Fibroblast of skin of right biceps (primary cell): ENCODE measurements at places on chromosomes 6 and 20.

DNA sequence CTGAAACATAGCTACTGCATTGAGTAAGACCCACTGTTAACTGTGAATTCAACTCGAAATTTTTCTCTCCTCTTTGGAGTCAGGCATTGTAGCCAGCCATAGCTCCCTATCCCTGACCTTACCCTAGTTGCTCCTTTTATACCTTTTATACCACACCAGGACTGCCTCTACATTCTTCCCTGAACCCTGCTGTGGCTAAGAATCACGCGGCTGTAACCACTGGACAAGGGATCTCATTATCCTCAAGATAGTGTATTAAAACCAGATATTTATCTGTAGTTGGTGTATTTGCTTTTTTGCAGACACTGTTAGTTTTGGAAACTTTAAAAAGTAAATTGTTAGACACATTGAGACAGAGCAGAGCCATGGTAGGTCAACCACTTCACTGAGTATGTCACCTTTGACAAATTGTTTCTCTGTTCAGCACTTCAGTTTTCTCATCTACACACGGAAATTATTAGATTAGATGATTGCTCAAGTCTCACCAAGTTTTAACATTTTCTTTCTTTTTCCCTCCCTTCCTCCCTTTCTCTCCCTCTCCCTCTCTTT is 171.9 kb upstream of the PRND start:
- DNase-seq: no peak

- DNase-seq: no peak
These were observed 15.2 kb downstream of the RAB44 start for GRCh38 chr6:36712816-36713215.

- peak; percentile 19 for DNase-seq
These were observed 725 bp upstream of the ISM1 start for GRCh38 chr20:13220194-13220903.

- peak; percentile 92 for DNase-seq
These were observed 54.8 kb downstream of the NFATC2 start for GRCh38 chr20:51487565-51488268.

DNA sequence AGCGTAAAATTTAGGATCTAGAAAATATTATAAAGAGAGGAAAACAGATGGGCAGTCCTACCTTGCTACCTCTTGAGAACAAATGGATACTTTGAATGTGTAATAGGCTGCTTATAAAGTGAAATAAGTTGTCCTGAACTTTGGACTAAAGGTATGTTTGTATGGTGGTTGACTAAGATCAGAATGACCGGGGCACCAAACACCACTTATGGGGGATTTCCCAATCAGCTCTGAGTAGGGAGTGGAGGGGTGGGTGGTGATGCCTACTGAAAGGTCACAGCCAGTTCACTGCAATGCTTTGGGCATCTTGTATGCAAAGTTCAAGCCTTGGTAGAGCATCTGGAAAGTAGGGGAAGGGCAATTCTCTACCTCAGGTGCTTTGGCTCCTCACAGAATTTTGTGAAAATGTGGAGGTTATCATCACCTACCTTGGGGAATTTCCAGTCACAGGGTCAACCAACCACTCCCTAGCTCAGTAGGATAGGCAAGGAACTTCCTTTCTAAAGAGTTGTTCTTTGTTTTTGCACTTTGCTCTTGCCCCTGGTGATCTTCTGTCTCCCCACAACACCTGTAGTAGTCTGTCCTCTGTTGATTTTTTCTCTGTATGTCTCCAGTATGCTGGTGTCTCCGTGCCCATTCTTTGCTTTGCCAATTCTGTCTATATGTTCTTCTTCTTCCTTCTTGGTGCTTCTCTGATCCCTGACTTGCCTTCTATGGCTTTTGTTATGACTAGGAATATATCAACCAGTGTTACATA is at the start of gene TRIM31:
Gene TRIM31 (minus strand): TSS at position 88 of the 757 bp plus-strand sequence. CDS start 285 bp downstream, outside the sequence.
- no peak for DNase-seq

DNA sequence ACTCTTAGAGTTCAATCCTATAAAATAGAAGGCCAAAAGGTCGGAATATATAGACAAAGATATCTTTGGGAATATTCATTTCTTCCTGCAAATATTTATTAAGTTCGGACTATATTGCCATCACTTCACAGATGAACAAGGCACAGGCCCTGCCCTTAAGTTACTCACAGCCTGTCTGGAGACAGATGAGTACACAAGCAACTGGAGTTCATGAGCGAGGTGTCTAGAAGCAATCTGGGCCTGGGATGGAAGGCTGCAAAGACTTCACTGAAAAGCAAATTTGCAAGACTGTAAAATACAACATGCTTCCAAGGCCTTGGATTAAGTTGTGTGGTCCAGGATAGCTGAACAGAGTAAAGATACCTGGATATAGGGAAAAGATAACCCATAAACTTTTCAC is 56.7 kb upstream of the CEP85L start:
- DNase-seq: peak; percentile 30

- peak; percentile 75 for DNase-seq
These were observed 56.0 kb downstream of the TGM2 start for GRCh38 chr20:38108986-38109541.

GRCh38 chr20:36885356-36885755 is 9.4 kb downstream of the TLDC2 start:
- no peak for DNase-seq

- DNase-seq: no peak
These were observed 186.2 kb upstream of the CST7 start for GRCh38 chr20:24762791-24763350.

DNA sequence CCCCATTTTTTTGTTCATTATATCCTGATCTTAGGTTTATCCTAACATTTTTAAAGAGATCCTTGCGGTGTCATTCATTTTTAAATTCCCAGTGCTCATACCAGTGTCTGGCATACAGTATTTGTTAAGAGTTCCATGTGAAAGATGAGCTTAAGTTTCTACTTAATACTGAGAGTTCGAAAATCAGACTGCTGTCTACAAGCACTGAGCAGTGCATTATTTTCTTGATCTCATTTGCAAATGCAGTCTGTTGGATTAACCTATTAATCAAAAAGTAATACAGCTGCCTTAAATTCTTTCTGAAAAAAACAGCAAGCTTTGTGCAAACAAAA is 663 bp downstream of the COQ3 start:
- DNase-seq: no peak

GRCh38 chr6:46052479-46052878 is 36.8 kb upstream of the CLIC5 start:
- no peak for DNase-seq

- DNase-seq: no peak
These were observed 25.2 kb downstream of the MANBAL start for GRCh38 chr20:37314617-37315016.

DNA sequence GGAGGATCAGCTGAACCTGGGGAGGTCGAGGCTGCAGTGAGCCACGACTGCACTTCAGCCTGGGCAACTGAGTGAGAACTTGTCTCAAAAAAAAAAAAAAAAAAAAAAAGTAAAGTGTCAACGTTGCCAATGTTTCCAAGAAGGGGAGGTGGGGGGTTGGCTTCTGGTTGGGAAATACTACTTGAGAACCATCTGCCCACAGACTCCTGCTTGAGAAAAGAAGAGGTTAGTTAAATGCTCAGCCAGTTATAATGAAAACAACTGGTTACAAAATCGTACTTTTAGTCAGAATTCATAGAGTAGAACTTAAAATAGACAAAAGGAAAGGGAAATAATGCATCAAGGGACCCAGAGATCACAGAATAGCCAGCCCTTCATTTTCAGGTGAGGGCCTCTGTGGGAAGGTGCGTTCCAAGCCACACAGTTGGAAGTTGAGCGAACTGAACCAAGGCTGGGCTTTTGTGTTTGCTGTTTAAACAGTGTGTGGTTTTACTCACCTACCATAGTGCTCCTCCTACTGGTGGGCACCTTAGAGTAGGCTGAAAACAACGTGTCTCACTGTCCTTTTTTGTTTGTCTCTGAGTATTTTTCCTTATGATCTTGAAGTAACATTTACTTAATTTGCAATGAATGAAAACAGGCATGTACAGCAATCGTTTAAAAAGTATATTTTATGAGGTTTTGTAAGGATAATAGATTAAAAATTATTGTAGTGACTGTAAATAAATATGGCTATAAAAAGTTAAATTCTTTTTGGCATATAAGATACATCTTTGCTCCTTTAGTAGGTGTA is 200.7 kb downstream of the BCAS1 start:
- DNase-seq: peak; percentile 70

DNA sequence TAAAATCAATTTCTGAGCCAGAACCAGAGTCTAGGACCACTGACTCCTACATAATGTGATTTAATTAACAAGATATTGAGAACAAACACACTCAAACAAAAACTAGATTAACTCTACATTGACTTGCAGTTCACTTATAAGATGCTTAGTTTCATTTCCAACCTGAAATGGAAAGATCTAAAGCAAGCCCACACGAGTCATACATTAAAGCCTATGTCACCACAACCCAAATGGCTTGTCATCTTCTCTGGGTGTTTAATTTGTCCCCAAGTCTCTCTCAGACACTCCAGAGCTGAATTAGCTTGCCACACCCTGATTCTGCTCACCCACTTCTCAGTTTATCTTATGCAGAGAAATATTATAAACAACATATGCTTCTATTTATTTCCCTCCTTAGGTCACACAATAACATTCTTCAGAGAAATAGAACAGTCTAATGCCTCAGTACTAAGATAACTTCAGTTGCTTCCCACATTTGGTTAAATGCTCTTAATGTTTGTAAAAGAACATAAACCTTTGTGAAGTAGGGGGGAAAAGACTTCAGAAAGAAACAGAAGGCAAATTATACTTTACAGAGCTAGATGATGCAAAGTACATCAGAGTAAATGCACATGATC is 8.8 kb upstream of the FBXO30 start:
- no peak for DNase-seq

DNA sequence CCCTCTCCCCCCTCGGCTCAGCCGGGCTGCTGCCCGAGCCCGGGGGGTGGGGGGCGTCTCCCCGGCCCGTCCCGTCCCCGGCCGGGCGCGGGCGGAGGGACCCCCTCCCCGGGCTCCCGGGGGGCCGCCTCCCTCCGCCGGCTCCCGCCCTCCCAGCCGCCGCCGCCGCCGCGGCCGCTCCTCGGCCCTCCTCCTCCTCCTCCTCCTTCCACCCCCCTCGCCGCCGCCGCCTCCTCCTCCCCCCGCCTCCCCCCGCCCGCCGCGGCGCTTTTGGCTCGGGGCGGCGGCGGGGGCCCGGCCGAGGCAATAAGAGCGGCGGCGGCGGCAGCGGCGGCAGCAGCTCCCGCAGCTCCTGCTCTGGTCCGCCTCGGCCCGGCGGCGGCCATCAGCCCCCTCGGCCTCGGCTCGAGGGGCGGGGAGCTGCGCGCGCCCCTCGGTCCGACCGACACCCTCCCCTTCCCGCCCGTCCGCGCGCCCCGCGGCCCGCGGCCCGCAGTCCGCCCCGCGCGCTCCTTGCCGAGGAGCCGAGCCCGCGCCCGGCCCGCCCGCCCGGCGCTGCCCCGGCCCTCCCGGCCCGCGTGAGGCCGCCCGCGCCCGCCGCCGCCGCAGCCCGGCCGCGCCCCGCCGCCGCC is 38.7 kb downstream of the GNAS start:
- DNase-seq: peak; percentile 88

GRCh38 chr20:53778736-53779135 is 185.1 kb upstream of the ZNF217 start:
- DNase-seq: no peak

GRCh38 chr6:33609019-33609418 is 12.1 kb upstream of the ITPR3 start:
- no peak for DNase-seq

DNA sequence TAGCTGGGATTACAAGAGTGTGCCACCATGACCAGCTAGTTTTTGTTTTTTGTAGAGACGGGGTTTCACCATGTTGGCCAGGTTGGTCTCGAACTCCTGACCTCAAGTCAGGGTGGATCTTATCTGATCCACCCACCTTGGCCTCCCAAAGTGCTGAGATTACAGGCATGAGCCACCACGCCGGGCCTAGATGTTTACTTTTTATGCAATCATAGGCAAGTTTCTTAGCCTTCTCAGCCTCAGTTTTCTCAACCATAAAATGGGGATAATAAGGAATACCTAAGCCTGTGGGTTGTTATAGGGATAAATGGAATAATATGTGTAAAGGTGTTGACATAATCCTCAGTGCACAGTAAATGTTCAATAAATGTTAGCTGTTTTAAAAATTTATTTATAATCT is 9.8 kb downstream of the SPATS1 start:
- DNase-seq: no peak

GRCh38 chr6:136415351-136416007 is 125.8 kb upstream of the BCLAF1 start:
- no peak for DNase-seq

- peak; percentile 82 for DNase-seq
These were observed 114.6 kb upstream of the TCF21 start for GRCh38 chr6:133774356-133774755.

GRCh38 chr6:8215631-8216030 is 113.3 kb upstream of the EEF1E1 start:
- DNase-seq: peak; percentile 33

DNA sequence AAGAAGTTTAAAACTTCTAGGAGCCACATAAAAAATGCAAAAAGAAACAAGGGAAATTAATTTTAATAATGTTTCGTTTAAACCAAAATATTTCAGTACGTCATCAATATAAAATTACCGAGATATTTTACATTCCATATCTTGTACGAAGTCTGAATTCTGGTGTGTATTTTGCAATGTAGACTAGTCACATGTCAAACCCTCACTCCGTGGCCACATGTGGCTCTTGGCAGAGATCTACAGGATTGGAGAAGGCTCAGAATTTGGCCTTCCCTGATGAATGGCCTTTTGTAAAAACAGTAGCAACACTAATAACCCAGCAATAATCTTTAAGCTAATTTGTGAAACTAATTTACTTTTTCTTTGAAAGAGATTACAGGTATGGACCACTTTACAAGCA is 217.1 kb downstream of the PRL start:
- DNase-seq: peak; percentile 82

GRCh38 chr6:170475118-170475517 is 78.0 kb downstream of the PSMB1 start:
- no peak for DNase-seq

- DNase-seq: no peak
These were observed 44.8 kb upstream of the AFDN start for GRCh38 chr6:167781868-167782267.

GRCh38 chr6:157880534-157880933 is 57.5 kb downstream of the SNX9 start:
- no peak for DNase-seq

- no peak for DNase-seq
These were observed 941.0 kb upstream of the ADGRB3 start for GRCh38 chr6:67694127-67694526.

- DNase-seq: peak; percentile 62
These were observed 2.8 kb upstream of the MAPK13 start for GRCh38 chr6:36127462-36128016.
